ENCODE measurements at places on chromosomes 7 and 10.

GRCh38 chr10:110335314-110336064, 30.8 kb upstream of the SMNDC1 start:
- DNase-seq, result no peak

- DNase-seq, result no peak
Observed at GRCh38 chr10:80581469-80581835, 43.8 kb downstream of the SH2D4B start.

DNA sequence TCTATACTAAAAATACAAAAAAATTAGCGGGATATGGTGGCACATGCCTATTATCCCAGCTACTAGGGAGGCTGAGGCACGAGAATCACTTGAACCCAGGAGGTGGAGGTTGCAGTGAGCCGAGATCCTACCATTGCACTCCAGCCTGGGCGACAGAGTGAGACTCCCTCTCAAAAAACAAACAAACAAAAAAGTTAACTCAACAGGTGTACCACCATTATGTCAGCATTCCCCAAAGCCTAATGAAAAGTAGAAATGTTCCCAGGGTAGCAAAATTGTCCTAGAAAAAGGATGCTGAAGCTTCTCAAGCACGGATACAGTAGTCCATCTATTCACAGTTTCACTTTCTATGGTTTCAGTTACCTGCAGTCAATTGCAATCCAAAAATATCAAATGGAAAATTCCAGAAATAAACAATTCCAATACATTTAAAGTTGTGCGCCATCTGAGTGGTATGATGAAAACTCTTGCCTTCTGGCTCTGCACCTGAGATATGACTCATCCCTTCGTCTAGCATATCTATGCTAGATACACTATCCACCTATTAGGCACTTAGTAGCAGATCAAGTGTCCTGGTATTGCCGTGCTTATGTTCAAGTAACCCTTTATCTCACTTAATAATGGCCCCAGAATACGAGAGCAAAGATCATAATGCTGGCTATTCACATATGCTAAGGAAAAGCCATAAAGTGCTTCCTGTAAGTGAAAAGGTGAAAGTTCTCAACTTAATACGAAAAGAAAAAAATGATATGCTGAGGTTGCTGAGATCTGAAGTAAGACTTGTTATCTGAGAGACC, 37.2 kb upstream of the SLC35G1 start:
- no peak for DNase-seq

- DNase-seq, result no peak
Observed at GRCh38 chr7:47473499-47474210, 108.3 kb downstream of the TNS3 start.

DNA sequence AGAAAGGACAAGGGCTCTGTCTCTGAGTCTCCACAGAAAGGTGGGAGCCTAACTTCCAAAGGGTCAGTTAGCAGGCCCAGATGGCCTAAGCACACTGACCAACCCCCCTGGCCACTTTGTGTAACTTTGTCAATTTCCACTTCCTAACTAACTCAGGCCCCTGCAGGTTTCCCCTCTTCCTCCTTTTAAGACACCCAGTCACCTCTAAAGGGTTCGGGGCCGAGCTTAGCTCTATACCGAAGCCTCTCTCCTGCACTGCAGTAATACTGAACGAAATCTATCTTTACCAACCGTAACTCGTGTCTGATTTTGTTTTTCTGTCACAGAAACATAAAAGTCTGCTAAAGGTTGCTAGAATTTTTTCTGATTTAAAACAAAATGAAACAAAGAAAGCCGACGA, 44.4 kb downstream of the CCDC3 start:
- DNase-seq, result no peak

GRCh38 chr10:98524124-98524523, 77.4 kb upstream of the HPS1 start:
- DNase-seq, result no peak

- DNase-seq, result no peak
Observed at GRCh38 chr10:21797984-21798765, 205.4 kb downstream of the DNAJC1 start.

DNA sequence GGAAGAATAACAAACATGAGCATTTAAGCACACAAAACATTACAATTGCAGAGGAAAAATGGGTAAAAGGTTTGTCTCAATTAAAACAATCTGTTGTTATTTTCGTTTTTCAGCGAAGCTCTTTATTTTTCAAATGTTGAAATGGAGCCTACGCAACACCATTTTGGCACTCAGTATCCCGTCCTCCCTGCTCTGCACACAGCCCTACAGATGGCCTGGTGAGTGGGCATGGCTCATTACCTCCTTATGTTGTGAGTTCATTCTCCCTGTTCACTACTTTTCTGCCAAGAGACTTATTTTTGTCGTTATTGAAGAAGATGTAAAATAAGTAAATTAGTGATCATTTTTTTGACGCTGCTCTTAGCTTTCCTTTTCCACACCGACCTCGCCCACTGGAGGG, 167.8 kb upstream of the CXCL12 start:
- no peak for DNase-seq

- DNase-seq, result no peak
Observed at GRCh38 chr7:128881458-128882125, 18.9 kb downstream of the ATP6V1F start.

GRCh38 chr10:3978174-3978573, 193.2 kb upstream of the KLF6 start:
- DNase-seq, result no peak

- DNase-seq, result no peak
Observed at GRCh38 chr7:110400411-110400810, 690.5 kb upstream of the LRRN3 start.

DNA sequence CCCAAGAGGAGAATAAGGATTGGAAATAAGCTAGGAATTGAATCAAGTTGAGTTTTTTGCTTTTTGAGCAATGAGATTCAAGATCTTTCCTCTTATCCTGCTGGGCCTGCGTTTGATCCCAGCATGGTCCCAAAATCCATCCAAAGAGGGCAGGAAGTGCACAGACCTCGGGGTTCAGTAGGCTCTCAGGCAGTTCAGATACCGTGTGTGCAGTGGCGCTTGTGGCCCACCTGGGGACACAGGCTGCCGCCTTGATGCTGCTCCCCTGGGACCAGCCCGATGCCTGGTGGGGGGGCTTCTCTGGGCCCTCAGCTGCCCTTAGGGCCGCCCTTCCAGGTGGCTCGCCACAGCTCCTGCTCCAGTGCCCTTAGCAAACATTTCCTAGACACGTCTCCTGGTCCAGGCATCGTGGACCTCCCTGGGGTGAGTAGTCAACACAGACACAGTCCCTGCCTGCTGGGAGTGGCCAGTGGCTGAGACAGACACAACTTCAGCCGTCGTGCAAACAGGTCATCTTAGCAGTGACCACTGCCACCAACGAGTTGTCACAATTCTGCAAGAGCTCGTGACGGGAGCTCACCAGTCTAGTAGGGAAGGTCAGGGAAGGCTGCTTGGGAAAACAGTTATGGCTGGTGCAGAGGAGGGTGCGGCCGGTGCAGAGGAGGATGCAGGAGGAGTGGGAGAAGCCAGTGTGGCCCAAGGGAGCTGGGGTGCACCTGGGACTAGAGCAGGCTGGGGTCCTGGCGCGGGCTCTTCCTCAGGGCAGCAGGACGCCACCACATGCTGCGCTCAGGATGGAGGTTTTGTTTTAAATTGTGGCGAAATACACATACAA, 21.7 kb upstream of the JAKMIP3 start:
- no peak for DNase-seq

DNA sequence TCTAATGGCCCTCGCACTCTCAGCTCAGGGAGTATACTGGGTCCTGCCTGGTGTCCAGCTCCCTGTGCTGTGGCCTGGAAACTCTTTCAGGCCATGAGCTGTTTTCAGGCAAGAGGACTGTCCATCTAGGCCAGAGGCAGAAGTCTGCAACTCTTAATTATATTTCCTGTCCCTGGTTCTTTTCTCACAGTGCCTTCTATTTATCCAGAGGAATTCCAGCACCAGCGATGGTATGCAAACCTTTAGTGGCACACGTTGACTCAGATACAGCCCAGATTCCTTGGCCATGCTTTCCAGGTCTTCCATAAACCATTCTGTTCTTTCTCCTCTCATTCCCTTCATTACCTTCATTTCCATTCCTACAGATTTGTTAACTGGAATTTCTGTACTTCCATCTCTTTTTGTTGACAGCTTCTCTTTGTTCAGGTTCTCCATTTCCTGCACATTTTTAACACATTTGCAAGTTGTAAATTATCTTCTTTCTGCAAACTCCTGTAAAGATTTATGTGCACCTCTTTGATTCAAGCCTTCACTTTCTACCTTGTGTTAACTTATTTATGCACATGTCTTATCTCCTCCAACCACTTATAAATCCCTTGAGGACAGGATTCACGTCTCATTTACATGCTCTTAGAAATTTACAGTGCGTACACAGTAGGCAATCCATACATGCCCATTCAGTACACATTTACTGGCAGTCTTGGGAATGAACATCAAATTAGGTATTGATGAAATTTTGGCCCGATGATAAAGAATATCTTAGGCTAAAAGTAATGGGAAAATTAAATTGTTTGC, 172.1 kb downstream of the CELF2 start:
- no peak for DNase-seq

DNA sequence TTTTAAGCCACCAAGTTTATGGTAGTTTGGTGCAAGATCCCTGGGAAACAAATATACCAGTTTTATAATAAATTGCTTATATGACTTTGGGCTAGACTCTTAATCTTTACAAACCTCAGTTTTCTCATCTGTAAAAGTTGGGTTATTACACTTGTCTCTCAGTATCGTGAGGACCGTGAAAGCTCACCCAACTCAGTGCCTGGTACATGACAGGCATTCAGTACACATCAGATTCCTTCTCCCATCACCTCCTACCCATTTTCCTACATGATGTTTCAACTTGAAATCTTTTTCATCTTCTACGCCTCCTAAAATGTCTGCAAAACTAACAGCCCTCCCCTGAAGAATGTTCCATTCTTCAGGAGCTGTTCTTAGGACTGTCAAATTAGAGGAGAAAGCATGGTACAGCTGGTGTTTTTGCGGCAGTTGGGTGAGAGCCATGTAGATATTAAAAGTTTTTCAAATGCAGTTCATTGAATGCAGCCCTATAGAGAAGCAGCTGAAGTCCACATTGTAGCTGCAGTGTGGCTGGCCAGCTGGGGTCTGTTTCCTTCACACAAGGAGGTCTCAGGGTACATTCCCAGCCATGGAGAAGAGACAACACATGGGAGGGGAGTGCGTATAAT, 812.8 kb downstream of the LRMDA start:
- no peak for DNase-seq

GRCh38 chr7:147999962-148000361, 590.6 kb upstream of the C7orf33 start:
- no peak for DNase-seq

DNA sequence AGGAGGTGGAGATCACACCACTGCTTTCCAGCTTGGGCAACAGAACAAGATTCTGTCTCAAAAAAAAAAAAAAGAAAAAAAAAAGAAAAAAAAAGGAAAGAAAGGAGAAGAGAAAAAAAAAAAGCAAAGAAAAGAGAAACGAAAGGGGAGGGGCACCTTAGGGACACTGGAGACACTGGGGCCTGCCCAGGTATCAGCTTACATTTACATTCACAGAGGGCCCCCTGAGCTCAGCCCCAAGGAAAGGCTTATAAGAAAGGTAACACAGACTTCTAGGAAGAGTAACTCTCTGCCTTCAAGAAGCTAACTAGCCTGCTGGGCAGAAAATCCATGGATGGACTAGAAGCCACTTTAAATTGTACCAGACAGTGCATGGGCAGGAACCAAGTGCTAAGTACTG, 108.8 kb downstream of the NPY start:
- DNase-seq, result no peak

DNA sequence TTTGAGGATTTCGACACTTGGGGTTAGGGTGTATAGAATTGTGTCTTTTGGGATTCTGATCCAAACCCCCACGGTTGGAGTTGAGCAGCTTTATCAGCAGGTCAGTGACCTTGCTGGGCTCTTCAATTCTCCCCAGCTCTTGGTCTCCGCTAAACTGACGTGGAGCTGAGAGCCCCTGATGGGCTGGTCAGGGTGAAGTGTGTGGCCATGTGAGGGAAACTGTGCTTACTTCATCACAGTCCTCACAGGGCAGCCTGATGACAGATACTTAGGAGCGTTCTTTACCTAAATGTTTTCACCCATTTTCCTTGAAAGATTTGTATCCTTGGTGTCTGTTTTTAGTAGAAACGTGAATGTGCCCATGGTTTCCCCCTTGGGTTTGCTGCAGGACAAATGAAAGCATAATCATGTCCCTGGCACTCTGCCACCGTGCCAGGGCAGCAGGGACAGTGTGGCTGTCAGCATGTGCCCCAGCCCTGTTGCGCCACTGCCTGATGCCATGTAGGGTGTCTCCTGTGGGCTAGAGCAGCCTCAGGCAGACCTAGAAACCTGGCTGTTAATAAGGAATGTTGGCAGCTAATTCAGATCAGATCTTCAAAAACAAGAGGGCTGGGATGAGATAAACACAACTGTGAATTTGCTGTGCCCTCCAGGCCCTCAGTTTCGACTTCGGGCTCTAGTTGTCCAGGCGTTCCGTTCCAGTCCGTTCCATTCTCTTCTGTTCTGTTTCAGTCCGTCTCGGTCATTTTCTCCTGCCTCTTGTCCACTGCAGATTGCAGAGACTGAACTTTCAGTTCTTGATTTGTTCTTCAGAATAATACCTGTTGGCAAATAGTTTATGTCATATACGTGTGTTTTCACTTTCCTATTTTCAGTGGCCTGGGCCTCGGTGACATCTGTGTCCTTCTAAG, 96.8 kb downstream of the TRRAP start:
- no peak for DNase-seq

DNA sequence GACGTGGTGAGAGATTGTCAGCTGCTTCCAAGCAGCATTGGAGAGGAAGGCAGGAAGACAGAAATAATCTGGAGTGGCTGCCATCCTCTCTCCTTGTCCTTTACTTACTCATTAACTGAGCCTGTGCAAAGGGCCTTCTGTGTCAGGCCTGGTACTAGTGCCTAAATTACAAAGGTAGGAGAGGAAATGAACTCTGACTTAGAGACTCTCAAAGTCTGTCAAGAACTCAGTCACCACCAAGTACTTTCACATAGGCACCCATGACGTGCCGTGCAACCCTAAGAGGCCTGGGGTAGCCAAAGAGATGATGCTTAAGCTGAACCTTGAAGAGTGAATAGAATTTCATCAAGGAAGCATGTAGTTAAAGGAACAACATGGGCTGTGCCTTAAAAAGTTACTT, 866.9 kb downstream of the LRMDA start:
- DNase-seq, result no peak

GRCh38 chr7:47337531-47337930, 244.4 kb downstream of the TNS3 start:
- DNase-seq, result no peak

GRCh38 chr10:48811917-48812316, 127.2 kb downstream of the WDFY4 start:
- DNase-seq, result no peak

Measured in spinal cord (tissue), 10 donors.